ENCODE measurements at places on chromosomes 16 and 17. TPM values are rescaled to one million over a fixed set of nuclear protein-coding genes. Genes with fewer than 3 reads are reported as not detected.
A peak's percentile ranks its signal among the peaks of the same experiment; 100 is the strongest.

DNA sequence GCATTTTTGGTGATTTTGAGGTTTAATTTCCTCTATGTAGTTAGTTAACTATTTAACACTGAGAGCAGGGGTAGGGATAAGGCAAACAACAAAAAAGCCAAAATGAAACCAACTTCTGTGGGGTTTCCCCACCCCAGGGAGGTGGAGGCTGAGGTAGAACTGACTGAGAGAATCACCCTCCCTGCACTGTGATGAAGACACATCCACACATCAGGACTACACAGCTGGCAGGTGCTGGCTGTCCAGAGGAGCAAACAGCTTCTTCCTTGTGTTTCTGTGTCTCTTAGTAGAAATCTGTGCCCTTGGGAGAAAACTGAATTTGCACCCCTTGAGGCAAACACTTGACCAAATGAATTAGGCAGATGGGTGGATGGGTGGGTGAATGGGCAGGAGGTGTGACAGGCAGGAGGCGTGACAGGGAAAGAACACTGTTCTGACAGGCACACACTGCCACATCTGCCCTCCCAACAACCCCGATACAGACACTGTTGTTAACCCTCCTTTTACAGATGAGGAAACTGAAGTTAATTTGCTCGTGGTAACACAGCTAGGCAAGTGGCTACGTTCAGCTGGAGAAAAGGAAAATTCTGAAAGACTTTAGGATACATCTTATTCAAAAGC, 62.9 kb upstream of the AMZ2 start:
- no peak overlapping the region for H3K4me3 ChIP-seq
- no peaks in the 10 kb centered on the region for H3K27me3 ChIP-seq
- no peaks in the 10 kb centered on the region for H3K4me1 ChIP-seq
- no peak for DNase-seq
- peak overlapping the region; percentile 18 for H3K27ac ChIP-seq

FNDC8 gene
- not detected for polyA plus RNA-seq

DNA sequence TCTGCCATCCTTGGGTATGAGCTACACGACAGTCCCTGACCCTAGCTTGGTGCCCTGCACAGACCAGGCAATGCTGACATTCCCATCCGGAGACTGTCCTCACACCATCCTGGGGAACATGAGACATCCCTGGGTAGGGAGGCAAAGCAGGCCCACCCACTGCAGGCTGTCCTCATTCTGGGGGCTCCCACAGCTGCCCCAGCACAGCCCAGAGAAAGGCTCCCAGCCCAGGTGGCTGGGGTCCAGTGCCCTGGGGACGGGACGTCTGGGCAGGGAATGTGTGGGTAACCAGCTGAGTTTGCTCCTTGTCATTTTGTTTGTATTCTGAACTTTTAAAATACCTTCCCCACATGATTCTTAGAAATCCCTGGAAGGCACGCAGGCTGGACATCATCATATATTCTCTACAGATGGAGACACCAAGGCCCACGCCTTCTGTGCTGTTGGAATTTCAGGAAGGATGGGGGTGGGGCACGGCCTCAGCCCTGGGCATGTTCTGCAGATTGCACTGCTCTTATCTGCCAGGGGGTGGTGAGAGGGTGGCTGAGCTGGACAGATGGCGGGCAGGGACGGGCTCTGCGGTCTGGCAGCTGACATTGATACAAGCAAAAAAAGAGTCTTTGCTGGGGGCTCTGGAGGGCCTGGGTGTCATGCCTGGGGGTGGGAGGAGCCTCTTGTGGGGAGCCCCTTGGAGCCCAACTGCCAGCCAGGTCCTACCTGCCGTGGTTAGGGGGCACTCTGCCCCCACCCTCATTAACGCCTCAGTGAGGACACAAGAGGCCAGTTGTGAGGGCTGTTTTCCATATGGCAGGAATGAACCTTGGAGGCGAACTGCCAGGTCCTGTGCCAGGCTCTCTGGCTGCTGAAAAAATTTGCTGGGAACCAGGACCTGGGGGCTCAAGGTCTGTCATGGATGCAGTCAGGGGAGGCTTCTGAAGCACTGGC, 28.4 kb downstream of the LRRC75A start:
- peak overlapping the region; percentile 47 for H3K27ac ChIP-seq
- no peak overlapping the region for H3K4me3 ChIP-seq
- peaks cover 57% of the 10 kb centered on the region for H3K4me1 ChIP-seq
- no peaks in the 10 kb centered on the region for H3K27me3 ChIP-seq
- H3K36me3 ChIP-seq: no peaks in the 10 kb centered on the region

SDR42E2 gene
- polyA plus RNA-seq: not detected

WNT9B gene
- not detected for polyA plus RNA-seq

DNA sequence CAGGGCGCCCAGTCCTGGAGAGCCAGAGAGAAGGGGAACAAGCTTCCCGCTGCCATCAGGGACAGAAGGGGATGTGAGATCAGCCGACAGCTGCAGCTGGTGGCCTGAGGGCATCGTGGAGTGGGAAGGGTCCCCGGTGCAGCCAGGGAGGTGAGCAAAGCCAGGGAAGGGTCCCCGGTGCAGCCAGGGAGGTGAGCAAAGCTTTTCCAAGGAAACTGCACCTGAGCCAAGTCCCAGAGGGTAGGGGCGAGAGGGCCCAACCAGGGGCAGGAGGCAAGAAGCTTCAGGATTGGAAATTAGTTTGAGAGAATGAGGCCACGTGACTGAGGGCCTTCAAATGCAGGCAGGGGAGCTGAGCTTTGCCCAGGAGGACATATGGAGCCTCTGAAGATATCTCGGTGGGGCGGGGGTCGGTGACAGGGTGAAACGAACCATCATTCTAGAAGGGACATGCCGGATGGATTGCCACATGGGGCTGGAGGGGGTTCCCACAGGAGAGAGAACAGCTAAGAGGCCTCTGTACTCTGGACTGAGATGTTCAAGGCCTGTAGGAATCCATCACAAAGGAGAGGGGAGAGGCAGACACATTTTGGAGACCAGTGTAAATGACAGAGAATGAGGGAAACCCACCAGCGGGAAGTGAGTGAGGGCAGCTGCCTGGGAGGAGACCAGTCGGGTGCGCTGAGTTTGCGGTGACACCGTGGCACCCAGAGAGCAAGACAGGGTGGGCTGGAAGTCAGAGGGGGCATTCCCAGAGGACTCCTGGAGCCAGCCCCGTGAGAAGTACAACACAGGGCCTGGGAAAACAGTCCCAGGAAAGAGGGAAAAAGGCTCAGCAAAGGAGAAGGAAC, 31.4 kb upstream of the RPH3AL start:
- no peak for DNase-seq
- no peaks in the 10 kb centered on the region for H3K36me3 ChIP-seq
- no peak overlapping the region for H3K27ac ChIP-seq
- peaks cover 29% of the 10 kb centered on the region for H3K4me1 ChIP-seq

DNA sequence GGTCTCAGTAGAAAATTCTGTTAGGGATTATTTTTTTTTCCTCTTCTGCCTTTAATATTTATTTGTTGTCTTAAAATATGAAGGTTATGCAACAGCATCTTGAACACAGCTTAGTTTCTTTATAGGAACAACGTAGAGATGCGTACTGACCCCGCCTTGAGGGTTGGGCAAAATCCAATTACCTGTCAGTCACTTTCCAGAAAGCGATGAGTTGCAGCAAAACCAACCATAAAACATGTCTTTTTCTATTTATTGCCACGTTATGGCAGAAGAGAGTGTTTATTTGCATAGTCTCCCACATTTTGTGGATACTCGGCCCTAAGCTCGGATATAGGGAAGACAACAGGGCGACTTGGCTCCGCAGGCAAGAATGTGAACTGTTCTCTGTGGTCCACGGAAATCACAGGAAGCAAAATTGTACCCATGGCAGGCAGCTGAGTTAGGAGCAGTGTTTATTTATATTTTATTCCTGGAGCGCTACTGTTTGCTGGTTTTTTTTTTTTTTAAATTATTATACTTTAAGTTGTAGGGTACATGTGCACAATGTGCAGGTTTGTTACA, 44.3 kb upstream of the CACNG5 start:
- H3K27ac ChIP-seq: no peak overlapping the region
- H3K36me3 ChIP-seq: peaks cover 61% of the 10 kb centered on the region
- no peak for DNase-seq
- no peaks in the 10 kb centered on the region for H3K27me3 ChIP-seq
- H3K4me3 ChIP-seq: no peak overlapping the region
- no peaks in the 10 kb centered on the region for H3K4me1 ChIP-seq

GRCh38 chr16:47643323-47644000, 182.3 kb downstream of the PHKB start:
- H3K4me1 ChIP-seq: no peaks in the 10 kb centered on the region
- DNase-seq: no peak
- no peak overlapping the region for H3K27ac ChIP-seq
- no peaks in the 10 kb centered on the region for H3K27me3 ChIP-seq
- no peak overlapping the region for H3K4me3 ChIP-seq

- no peak overlapping the region for H3K27ac ChIP-seq
- DNase-seq: no peak
- H3K4me1 ChIP-seq: no peaks in the 10 kb centered on the region
- H3K36me3 ChIP-seq: no peaks in the 10 kb centered on the region
- H3K27me3 ChIP-seq: no peaks in the 10 kb centered on the region
These were observed 108.5 kb downstream of the CACNG3 start for GRCh38 chr16:24364596-24364995.
